ENCODE measurements at places on chromosomes 7 and 10. TPM values are rescaled to one million over a fixed set of nuclear protein-coding genes. Genes with fewer than 3 reads are reported as not detected.

The TMEM139 gene
- total RNA-seq = not detected

GRCh38 chr10:92757066-92757710, 67.4 kb downstream of the HHEX start:
- peak overlapping the region; percentile 89 for H3K27ac ChIP-seq
- H3K4me3 ChIP-seq = no peak overlapping the region
- peaks cover 41% of the 10 kb centered on the region for H3K4me1 ChIP-seq
- DNase-seq = peak; percentile 97
- H3K36me3 ChIP-seq = no peaks in the 10 kb centered on the region

GRCh38 chr7:98462911-98463633, 62.2 kb upstream of the BAIAP2L1 start:
- H3K4me1 ChIP-seq = no peaks in the 10 kb centered on the region
- H3K27ac ChIP-seq = no peak overlapping the region
- H3K36me3 ChIP-seq = no peaks in the 10 kb centered on the region
- no peak for DNase-seq

- H3K27ac ChIP-seq = no peak overlapping the region
- H3K36me3 ChIP-seq = no peaks in the 10 kb centered on the region
- H3K4me3 ChIP-seq = no peak overlapping the region
- peaks cover 3% of the 10 kb centered on the region for H3K4me1 ChIP-seq
Observed at GRCh38 chr7:111485701-111486380, 76.5 kb downstream of the IMMP2L start.

GRCh38 chr10:69460576-69461242, 9.4 kb downstream of the TSPAN15 start:
- no peak overlapping the region for H3K4me3 ChIP-seq
- H3K4me1 ChIP-seq = peaks cover 90% of the 10 kb centered on the region
- DNase-seq = no peak

- H3K36me3 ChIP-seq = no peaks in the 10 kb centered on the region
- no peak overlapping the region for H3K4me3 ChIP-seq
- H3K27me3 ChIP-seq = no peaks in the 10 kb centered on the region
- no peak overlapping the region for H3K27ac ChIP-seq
Observed at GRCh38 chr7:8500286-8500685, 66.9 kb downstream of the NXPH1 start.

DNA sequence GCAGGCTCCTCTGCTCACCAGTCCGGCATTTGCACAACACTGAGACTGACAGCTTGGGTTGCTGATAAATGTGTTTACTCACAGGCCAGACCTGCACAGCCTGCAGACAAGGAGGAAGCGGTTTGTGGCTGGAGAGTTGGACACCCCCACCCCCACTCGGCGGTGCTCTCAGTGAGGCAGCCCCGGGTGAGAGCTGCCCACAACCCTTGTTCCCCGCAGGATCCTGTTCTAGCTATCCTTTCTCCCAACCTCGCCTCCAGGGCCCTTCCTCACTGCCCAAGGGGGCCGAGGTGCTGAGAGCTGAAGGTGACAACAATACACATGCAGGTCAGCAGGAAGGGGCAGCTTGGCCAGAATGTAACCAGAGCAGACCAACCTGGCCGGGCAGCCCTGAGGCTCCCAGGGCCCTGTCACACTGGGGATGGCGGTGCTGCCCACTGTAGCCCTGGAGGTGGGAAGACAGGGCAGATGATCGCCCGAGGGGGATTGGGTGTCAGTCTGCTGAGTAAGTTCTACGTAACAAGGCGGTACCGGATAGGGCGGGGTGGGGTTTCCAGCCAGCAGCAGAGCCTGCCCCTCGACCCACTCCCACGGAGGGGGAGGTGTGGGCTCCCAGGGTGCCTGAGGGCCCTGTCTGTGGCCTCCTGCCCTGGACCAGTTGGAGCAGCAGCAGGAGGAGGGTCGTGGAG, 2.1 kb upstream of the ADAM8 start:
- H3K4me1 ChIP-seq = peaks cover 15% of the 10 kb centered on the region
- no peak overlapping the region for H3K4me3 ChIP-seq
- H3K27ac ChIP-seq = no peak overlapping the region
- H3K36me3 ChIP-seq = peaks cover 33% of the 10 kb centered on the region
- H3K27me3 ChIP-seq = peaks cover 29% of the 10 kb centered on the region
